Right renal cortex interstitium (tissue), 3 donors: ENCODE measurements at places on chromosomes 4 and X. TPM values are rescaled to one million over a fixed set of nuclear protein-coding genes. Genes with fewer than 3 reads are reported as not detected.

GRCh38 chrX:50973199-50973598 lies 62.7 kb downstream of the BMP15 start:
- no peak for DNase-seq

- no peak for DNase-seq
These were observed 412.3 kb downstream of the GALNTL6 start for GRCh38 chr4:172225457-172225856.

The CNOT6L gene
- 39.0 TPM for polyA plus RNA-seq

The KLKB1 gene
- polyA plus RNA-seq: 0.89 TPM

GRCh38 chrX:112359906-112360305 lies 277.3 kb upstream of the TRPC5 start:
- DNase-seq: no peak

The ASB12 gene
- polyA plus RNA-seq: 0.69 TPM

DNA sequence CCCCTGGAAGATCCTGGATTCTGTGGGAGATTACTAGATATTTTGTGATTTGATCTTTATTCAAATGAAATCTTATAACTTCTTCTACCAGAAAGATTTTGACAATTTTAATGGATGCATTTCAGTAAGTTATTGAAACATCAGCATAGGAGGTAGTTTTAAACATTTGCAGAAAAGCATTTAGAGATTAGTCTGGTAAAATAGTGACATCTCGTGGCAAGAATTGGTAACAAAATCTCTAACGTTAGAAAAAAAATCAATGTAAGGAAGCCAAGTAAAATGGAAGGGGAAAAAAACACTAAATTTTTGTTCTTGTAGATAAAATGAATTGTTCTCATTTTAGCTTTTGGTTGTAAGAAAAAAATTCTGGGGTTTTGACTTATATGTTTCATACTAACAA lies 73.3 kb downstream of the TASL start:
- peak; percentile 15 for DNase-seq

- no peak for DNase-seq
These were observed 53.8 kb downstream of the ZFYVE28 start for GRCh38 chr4:2364654-2365053.

The FAM114A1 gene
- 36.7 TPM for polyA plus RNA-seq

- DNase-seq: no peak
These were observed 364.8 kb downstream of the PDGFC start for GRCh38 chr4:156606554-156607477.

DNA sequence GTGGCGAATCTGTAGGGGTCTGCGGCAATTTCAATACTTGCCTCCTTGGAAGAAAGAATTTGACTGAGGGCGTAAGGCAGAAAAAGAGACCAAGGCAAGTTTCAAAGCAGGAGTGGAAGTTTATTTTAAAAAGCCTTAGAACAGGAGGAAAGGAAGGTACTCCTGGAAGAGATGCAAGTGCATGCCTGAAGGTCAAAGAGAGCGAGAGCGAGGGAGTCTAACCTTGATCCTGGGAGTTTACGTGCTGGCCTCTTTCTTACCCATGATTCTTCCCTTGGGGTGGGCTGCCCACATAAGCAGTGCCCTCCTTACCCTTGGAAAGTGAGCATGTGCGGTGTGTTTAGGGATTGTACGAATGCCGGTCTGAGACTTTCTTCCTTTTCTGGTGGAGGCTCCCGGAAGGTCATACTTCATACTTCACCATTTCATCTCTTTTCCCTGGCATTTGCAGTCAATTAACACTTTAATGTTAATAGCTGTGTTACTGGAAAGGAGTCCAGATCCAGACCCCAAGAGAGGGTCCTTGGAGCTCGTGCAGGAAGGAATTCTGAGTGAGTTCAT lies 40.0 kb downstream of the ARSD start:
- no peak for DNase-seq

GRCh38 chr4:180285796-180286195 lies 1957.4 kb upstream of the TENM3 start:
- no peak for DNase-seq
